Activated CD8-positive, alpha-beta memory T cell treated with anti-CD3 and anti-CD28 coated beads for 1 hour (primary cell): ENCODE measurements at places on chromosomes 2 and 18.

DNA sequence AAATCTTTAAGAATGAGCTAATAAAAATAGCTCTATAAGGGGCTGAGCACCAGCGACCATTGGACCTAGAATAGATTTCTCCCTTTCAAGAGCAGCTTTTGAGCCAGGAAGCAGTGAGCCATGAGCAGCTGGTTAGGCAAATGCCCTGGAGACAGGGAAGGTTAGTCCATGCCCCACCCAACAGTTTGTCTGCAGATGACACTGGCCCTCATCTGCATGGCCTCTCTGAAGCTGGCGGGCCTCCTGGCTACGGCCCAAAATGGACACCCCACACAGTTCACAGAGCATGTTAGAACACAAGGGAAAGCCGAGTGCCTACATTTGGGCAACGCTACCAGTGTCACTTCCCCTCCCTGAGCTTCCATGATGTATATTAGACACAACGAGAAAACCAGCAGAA lies 201.1 kb downstream of the MGAT5 start:
- no peak for DNase-seq

DNA sequence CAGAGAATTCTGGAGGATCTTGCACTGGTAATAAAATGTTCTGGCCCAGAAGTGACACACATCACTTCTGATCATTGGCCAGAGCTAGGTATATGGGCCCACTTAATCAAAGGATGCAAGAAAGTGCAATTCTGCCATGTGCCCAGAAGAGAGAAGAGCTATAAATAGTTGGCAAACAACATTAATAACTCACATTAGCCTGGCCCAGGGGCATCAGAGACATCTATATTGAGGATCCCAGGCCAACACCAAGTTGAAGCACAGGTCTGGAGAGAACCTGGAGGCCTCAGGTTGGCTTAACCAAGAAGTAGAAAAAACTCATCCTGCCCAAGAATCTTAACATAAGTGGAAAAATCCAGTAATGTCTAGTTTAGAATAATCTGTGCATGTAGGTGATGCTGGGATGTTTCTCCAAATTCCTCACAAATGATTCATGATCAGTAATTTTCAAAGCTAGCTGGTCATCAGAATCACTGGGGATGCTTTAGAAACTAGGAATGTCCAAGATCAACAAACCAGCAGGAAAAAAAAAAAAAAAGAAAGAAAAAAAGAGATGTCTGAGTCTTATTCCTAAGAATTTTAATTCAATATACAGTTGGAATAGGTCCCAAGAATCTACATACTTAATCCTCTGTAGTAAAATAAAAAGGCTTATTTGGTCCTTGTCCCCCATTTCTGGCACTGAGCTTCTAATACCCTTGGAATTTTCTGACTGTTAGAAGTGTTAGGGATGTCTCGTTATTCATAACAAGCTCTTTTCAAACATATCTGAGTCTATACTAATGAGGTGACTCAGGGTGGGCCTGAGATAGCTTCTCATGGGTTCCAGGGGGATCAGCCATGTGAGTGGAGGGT lies 35.0 kb upstream of the EVA1A start:
- DNase-seq, result no peak

DNA sequence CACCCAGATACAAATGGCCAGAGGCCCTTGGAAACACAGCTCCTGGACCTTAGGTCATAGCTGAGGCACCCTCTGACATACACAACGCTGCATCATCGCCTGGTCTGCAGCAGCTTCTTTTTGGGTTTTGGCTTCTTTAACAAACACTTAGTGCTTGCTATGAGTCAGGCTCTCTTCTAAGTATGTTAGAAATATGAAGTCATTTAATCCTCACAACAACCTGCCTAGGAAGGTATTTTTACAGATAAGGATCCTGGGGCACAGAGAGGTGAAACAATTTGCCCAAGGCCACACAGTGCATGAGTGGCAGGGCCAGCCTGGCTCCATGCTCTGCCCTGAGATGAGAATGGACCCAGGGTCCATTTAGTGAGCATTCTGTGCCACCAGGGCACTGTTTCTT lies 96.6 kb downstream of the TMEM17 start:
- DNase-seq, result no peak

DNA sequence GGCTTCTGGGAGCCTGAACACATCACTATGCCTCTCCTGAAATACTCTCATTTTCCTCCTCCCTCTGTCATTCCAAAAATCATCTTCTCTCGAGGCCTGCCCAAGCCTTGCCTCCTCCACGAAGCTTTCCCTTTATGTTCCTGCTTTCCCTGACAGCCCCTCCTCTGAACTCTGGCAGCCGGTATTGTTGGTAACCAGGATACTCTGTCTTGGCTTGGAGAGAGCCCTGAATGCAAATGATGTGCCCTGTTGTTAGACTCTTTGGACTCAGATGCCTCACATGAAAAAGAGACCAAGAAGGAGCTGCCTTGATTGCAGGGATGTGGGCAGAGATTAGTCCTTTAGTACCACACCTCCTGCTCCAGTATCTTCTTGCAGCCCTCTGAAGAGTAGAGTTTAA lies 138.5 kb upstream of the DLX2 start:
- no peak for DNase-seq
